ENCODE measurements at places on chromosomes 4 and X.
A peak's percentile ranks its signal among the peaks of the same experiment; 100 is the strongest.

DNA sequence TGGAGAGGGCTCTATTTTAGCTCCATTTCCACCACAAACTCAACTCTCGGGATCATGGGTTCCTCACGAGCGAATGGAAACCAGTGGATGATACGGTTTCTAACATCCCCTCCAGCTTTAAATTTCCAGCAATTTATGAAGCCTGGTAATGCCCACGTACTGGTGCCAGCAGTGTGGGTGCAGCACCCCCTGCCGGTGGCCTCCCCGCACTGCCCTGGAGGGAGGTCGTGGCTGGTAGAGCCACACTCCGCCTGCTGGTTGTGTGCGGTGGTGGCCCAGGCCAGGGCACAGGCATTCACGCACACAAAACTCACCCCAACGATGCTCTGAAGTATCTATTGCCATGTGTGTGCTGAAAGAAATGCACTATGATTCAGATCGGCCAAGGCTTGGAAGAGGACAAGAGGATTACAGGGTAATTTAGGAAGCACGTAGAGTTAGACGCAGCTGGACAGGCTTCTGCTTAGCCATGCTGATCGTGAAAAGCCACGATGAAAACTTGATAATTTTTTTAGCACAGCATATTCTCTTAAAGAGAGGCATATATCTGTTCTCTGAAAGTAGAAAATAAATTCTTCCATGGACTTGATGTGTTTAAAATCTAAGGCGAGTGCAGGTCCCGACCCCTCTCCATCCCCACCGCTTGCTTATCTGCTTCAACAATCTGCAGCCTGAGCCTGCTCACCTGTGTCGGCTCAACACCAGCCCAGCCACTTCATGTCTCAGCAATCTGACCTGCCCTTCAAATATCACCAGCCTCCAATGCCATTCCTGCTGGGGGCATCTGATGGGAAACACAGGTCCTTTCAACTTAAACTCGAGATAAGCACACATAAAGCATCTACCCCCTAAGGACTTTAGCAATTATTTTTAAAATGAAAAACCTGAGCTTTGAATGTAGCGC lies 59.1 kb downstream of the SCD5 start:
- peak; percentile 76 for DNase-seq

DNA sequence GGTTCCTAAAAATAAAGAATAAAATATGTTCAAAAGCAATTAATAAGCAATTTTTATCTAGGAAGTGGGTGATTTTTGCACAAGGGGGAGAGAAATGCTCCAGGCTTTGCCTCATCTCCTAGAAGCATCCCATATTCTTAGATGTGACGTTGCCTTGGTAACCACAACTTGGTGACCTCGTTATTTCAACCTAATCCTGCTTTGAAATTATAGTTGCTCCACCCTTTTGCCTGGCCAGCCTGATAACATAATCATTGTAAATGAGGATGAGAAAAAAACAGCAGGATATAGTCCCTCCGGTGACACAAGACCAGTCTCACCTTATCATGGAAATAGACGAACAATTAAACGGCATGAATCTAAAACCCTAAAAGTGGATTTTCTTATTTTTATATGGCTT lies 194.4 kb downstream of the QDPR start:
- DNase-seq = no peak

DNA sequence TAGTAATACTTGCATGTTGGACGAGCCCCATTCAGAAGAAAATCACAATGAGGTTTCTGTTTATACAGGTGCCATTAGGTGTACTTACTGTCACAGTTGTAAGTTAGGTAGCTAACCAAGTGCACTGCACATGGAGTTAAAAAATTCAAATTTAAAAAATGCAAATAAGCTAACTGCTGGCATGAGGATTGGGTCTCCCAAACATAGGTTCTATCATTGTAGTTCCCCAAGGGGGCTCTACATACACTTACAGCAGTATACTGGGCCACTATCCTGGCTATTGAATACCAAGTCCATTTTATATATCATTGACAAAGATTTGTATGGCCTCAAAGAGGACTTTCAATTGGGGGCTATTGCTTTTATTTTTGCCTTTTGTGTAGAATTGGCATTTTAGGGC lies 153.4 kb downstream of the FMR1NB start:
- no peak for DNase-seq

DNA sequence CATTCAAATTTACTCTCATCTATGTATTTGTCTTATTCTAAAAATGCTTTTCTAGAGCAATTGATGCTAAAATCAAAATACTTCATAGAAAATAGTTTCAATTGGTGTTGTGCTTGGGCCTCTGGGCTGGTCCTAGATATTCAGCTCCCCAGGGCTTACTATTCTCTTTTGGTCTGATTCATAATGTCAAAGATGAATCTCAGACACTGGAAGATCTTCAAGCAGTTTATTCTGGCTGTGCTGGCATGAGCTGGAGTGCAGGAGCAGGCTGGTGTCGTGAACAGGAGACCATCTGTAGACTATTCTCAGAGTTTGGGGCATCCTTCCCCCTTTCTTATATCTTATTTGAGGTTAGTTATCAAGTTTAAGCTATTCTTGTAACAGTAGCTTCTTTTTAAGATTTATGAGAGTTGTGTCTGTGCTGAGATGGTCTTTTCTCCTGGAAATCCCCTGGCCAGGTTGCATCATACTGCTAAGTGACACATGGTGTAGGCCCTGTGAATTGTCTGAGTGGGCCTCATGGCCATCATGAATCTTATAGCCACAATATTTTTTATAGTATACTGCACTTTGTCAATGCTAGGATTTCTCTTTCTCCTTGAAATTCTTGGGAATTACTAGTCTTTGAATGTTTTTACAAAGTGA lies 1624.0 kb upstream of the IGFBP7 start:
- no peak for DNase-seq

DNA sequence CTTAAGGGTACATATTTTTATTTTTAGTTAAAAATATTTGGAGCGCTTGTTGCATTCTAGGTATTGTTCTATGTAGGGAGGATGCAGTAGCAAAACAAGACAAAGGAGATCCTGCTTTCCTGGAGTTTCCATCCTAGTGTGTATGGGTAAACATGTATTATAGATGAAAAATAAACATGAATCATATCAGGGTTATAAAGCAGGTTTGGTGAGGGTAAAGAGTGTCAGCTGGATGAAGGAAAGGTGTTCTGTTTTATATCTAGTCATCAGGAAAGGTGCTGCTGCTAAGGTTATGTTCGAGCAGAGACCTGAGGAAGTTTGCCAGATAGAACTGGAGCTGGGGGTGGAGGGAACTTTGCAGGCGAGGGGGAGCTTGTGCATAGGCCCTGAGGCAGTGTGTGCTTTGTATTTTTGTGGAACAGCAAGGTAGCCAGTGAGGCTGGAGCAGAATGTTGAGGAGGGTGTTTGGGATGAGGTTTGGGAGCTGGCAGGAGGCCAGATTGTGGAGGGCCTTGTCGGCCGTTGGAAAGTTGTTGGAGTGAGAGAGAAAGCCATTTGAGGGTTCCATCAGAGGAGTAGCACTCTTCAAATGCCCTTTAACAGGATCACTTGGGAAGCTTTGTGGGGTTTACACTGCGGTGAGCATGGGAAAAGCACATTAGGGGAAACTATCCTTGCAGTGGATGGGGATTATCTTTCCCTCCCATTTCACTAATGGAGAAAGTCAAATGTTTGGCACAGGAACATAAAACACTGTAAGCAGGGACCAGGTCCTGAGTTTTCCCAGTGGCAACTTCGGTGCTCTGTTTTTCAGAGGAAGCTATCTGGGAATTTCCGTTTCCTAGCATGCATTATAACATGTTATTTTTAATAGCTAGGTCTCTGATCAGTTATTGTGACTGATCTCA lies 35.9 kb downstream of the AFF1 start:
- DNase-seq = no peak

DNA sequence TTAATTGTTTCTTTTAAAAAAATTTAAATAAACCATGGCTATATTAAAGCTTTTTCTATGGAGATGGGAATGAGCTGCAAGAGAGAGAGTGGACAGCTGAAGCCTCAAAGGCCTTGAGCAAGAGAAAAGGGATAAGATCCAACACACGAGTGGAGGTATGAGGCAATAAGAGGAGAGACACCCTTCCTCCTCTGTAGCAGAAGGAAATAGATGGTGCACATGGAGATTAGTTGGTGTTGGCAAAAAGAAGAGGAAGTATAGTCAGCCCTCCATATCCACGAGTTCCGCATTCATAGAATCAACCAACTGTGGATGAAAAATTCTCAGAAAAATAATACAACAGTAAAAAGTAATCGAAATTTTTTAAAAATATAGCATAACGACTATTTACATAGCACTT lies 3.2 kb downstream of the CXorf38 start:
- no peak for DNase-seq

DNA sequence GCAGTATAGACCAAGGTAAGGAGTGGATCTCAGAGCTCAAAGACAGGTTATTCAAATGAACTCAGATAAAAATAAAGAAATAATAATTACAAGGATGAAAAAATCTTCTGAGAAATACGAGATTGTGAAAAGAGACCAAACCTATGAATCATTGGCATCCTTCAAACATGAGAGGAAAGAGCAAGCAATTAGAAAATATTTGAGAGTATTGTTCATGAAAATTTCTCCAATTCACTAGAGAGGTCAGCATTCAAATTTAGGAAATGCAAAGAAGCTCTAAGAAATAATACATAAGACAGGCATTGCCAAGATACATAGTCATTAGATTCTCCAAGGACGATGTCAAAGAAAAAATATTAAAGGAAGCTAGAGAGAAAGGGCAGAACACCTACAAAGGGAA lies 93.5 kb upstream of the GALNTL6 start:
- no peak for DNase-seq

- DNase-seq = no peak
Observed at GRCh38 chr4:114613560-114613959, 15.0 kb downstream of the UGT8 start.
